ENCODE measurements at places on chromosomes 3 and 15. TPM values are rescaled to one million over a fixed set of nuclear protein-coding genes. Genes with fewer than 3 reads are reported as not detected.

Gene ADAMTS17
- 9.3 TPM for total RNA-seq

Gene SKOR1
- 0.24 TPM for total RNA-seq

Gene PCOLCE2
- 197 TPM for total RNA-seq

Gene STAC
- total RNA-seq, result 1.1 TPM

Gene KIF7
- total RNA-seq, result 6.5 TPM

Gene OR5K2
- total RNA-seq, result not detected

Gene SEMA3G
- total RNA-seq, result 115 TPM

Gene CLDN18
- not detected for total RNA-seq

Gene GHSR
- not detected for total RNA-seq

Gene PP2D1
- total RNA-seq, result not detected

Gene LSMEM2
- not detected for total RNA-seq

Gene CYP1A1
- 3.6 TPM for total RNA-seq

Gene PLA1A
- total RNA-seq, result 12.8 TPM

DNA sequence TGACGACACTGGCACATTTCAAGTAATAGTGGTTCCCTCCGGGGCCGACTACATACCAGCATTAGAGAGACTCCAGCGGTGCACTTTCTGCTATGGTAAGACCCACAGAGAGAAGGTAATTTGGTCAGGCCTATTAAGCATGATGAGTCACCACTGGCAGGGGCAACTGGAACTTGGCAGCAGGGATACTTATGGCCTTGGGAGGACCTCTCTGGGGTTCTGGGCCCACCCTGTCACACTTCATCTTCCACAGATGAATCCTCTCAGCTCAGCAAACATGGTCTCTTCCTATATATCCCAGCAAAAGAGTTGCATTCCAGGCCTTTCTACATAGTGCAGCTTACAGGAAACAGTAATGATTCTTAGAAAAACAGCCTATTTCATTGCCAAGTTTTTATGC lies 88.0 kb downstream of the PIK3R4 start:
- no peak for DNase-seq

GRCh38 chr3:15794303-15794771 lies 3.4 kb downstream of the ANKRD28 start:
- DNase-seq, result no peak

- DNase-seq, result no peak
Measured at GRCh38 chr3:194775731-194776130, 90.0 kb downstream of the FAM43A start.

DNA sequence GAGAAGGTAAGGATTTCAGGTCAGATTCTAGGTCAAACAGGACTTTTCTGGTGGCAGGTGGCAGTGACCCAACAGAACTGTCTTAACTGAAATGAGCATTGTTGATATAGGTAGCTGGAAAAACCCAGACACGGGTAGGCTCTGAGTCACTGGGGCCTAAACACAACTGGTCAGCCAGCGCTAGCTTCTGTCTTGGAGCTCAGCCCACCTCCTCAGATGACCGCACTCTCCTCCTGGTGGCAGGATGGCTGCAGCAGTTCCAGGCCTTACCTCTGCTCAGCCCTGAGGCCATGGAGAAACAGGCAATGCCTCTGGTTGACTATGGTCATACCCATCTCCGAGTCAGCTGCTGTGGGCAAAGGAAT lies 61.1 kb upstream of the GATA2 start:
- DNase-seq, result no peak

- DNase-seq, result peak; percentile 20
Measured at GRCh38 chr3:195221015-195221853, 49.7 kb downstream of the XXYLT1 start.

DNA sequence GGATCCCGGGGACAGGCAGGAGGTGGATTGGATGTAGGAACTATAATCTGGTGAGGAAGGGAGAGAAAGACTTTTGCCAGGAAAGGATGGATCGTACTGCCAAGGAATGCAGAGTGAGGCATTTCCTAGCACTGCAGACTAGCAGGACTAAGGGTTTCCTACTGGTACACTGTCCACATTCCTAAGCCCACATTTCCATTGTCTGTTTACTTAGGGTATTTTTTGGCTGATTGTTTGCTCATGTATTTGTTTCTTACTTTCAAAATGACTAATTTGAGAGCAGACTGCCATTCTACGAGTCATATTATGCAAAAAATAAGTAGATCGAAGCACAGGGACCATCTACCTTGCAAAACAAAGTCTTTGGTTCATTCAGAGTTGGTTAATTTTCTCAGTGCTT lies 1029.5 kb upstream of the NR2F2 start:
- no peak for DNase-seq

GRCh38 chr15:45384700-45385099 lies 6.4 kb upstream of the GATM start:
- DNase-seq, result no peak

- DNase-seq, result no peak
Measured at GRCh38 chr3:115280506-115280905, 133.4 kb upstream of the ZBTB20 start.

DNA sequence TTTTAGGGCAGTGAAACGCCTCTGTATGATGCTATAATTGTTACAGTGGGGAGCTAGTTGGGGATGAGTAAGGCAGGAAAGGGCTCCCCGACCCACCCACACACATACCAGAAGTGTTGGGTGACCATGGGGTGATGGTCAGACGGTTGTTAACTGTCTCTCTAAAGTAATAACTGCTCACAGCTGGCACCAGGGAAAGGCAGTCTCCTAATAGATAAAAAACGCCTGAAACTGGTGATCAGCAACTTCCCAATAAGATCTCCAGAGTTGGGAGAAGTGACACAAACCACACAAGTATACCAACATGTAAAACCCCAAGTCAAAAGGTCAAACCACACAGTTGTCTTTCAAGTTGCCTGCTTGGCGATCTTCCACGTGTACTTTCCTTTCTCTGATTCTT lies 346.5 kb upstream of the CNTN4 start:
- no peak for DNase-seq

- no peak for DNase-seq
Measured at GRCh38 chr3:108320746-108321350, 24.5 kb downstream of the HHLA2 start.

GRCh38 chr3:111846039-111846438 lies 13.0 kb upstream of the PHLDB2 start:
- DNase-seq, result no peak

DNA sequence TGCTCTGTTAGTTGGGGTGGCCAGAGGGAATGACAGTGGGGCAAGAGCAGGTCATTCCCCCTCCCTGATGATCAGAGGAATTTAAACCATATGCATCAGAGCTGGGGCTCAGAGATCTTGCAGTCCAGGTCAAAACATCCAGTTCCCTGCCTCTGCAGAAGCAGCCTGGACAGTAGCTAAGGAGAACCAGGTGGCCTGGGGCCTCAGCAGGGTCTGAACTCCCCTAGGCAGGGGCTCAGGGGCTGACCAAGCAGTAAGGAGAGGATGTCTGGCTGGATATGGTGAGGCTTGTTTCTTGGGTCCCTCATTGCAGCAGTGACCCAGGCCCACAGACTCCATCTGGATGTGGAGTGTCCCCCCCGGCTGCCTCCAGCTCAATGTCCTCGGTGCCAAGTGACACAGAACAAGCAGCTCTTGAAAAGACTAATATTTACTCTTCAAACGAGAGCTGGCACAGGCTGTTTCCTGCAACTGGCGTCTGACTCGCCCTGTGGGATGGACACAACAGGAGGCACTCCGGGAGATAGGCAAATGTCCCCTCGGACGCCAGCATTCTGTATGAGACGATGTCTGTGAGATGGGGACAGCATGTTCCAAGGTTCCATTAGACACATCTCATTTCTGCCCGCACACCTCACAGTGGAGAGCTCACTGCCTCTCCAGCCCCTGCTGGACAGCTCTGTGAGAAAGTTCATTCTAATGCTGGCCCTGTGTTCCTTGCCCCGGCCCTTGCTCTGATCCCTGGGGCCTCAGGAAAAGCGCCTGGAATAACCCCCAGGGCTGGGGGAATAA lies 37.1 kb downstream of the SEC22C start:
- no peak for DNase-seq

DNA sequence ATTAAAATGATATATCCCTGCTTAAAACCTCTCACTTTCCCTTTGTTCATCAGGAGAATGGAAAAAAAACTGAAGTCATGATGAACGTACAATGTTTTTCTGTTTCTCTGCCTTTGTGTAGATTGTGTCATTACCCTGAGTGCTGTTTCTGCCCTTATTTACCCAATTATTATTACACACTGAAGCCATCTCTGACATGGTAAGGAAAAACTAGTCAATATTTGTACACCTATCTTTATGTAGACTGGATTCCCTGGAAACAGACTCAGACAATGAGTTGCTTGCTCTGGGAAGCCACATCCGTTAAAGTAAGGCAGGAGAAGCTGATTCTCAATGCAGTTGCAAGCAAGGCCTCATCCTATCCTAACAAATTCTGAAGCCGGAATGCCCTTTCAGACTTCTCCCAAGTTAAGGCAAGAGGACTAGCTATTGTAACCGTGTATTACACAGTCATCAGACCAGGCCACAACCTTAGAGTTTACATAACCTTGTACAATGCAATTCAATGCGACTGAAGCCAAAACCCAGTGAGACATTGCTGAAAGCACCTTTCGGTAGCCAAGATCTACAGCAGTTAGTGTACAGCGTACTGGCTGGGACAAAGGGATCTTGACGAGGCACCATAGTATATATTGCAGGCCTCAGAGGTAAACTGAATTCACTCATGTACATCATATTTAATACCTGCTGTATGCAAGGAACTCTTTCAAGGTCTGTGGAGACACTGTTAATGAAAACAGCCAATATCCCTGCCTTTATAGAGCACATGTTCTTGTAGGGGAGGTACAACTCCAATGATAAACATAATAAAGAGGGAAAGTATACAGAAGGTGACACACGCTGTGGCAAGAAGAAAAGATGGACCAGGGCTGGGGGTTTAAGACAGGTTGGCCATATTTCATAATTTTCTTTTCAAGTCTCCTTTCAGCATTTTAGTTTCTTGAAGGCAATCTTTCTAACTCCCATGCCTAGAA lies 1040.8 kb upstream of the SEMA6D start:
- DNase-seq, result no peak

DNA sequence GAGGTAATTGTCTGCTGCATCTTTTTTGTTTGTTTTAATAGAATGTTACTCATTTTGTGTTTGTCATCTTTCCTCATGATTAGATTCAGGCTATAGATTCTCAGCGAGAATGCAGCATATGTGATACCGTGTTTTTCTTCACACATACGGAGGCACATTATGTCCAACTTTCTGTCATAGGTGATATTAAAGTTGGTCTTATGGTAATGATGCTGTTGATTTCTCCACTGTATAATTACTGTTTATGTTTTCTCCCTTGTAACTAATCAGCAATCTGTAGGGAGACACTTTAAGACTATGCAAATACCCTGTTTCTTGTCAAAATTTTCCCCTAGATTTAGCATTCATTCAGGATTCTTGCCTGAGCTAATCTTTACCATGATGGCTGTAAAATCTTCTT lies 87.6 kb downstream of the CLDN1 start:
- DNase-seq, result no peak

GRCh38 chr15:42549741-42550392 lies 1.2 kb downstream of the HAUS2 start:
- DNase-seq, result no peak

DNA sequence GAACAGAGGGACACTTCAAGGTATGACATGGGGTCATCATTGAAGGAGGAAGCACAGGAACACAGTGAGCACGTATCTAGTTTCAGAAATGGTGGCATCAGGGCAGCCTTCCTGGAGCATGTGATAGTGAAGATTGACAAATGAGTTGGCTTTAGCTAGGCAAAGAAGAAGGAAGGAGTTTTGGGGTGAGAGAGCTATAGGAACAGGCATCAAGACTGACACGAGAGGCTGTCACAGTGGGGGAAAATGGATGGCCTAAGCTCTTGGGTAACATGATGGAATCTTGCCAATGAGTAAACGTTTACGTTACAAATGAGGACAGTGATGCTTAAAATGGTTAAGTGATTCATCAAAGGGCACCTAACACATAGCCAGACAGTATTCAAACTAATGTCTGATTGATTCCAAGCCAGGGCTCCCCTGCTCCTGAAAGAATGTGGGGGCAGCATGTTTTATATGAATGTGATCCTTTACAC lies 23.1 kb upstream of the GPR171 start:
- no peak for DNase-seq

DNA sequence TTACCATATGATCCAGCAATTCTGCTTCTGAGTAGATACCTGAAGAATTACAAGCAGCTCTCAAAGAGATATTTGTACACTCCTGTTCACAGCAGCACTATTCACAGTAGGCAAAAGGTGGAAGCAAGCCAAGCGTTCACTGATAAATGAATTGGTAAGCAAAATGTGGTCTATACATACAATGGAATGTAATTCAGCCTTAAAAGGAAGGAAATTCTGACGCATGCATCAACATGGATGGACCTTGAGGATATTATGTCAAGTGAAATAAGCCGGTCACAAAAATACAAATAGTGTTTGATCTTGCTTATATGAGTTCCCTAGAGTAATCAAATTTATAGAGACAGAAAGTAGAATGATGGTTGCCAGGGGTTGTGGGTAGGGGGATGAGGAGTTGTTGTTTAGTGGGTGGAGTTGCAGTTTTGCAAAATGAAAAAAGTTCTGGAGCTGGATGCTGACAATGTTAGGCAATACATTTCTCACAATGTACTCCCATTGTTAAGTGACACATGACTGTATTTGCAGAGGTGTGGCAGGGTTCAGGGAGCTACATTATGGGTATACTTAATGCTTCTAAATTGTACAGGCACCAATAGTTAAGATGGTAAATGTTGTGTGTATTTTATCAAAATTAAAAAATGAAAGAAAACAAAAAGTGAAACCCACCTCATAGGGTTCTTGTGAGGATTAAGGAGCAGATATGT lies 26.7 kb downstream of the SLC6A1 start:
- no peak for DNase-seq

GRCh38 chr3:81789691-81790090 lies 28.2 kb upstream of the GBE1 start:
- DNase-seq, result no peak

- DNase-seq, result no peak
Measured at GRCh38 chr15:55327387-55327786, 8.4 kb downstream of the PIGB start.

DNA sequence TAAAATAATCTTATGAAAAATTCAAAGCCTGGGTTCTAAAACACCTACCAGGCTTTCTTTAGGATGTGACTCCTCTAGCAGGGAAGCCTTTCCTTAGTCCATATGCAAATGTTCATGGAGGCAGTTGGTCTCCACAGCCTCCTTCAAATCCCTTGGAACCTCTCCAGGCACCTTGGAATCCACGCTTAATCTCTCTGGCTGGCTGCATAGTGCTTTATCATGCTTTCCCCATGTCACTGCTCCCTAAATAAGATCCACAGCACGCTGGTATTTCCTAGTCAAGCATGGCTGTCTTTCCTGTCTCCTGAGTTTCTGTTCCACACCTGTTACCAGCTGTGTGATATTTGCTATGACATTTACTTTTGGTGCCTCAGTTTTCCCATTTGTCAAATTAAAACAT lies 71.3 kb downstream of the CLSTN2 start:
- DNase-seq, result no peak

GRCh38 chr3:71652781-71653413 lies 69.4 kb upstream of the FOXP1 start:
- DNase-seq, result no peak

DNA sequence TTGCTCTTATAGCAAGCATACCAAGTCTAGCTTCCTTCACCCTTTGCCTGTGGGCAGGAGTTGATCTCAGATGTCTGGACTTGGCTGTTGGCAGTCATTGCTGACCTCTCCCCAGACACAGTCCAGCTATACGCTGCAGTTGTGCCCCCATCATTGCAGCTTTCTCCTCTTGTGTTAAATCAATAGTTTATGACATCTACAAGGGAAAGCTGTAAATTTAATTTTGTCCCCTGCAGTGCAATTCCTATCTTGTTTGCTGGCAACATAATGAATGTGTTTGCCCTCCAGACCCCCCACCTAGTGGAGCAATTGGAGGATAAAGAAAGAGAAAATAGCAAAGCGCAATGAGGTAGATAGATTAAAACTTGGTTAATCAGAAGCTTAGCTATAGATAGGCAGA lies 280.2 kb downstream of the LSAMP start:
- DNase-seq, result no peak
